ENCODE measurements at places on chromosomes 6 and 20. TPM values are rescaled to one million over a fixed set of nuclear protein-coding genes. Genes with fewer than 3 reads are reported as not detected.

DNA sequence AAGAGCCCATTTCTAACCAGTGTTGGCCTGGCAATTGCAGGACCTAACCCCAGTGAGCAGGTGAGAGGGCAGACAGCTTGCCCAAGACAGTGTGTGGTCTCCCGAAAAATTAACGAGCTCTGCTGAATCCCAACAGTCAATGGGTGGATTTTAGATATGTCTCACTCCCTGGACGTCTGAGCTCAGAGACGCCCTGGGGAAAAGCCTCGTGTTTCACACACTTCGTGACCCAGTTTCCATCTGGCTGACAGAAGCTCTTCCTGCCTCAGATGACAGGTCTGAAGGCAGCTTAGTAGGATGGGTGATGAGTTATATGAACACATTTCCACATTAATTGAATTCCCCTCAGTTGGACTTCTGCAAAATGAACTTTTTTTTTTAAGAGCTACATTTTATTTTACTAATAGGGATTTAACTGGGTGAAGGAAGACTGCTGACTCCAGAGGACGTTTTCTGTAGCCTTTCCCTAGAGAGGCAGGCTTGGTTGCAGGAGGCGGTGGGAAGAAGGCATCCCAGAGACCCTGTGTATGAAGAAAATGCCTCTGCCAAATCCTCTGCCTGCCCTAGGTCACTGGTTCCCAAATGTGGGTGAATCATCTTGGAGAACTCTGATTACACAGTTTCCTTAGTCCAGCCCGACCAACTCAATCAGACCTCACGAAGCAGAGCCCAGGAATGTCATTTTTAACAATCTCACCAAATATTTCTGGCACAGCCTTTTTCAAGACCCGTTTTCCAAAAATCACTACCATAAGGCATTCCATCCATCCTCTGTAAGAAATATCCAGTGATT is 71.7 kb upstream of the LY86 start:
- no peak for DNase-seq
- peaks cover 18% of the 10 kb centered on the region for H3K4me1 ChIP-seq
- H3K27ac ChIP-seq, result no peak overlapping the region

The RPN2 gene
- 223 TPM for total RNA-seq

The TMC2 gene
- not detected for total RNA-seq

The PRDM13 gene
- total RNA-seq, result not detected

The SS18L1 gene
- total RNA-seq, result 24.3 TPM

All from activated T-helper 1 cell treated with anti-CD3 and anti-CD28 coated beads, Interleukin-12 subunit alpha, Interleukin-12 subunit beta, Interleukin-2, Interleukin-4 antibody, amounts not matched to agents 30 ng/mL and 10 ng/mL and 1 ng/mL, durations not matched to agents 14 hours and 24 hours and 36 hours (primary cell).